ENCODE measurements at places on chromosomes 2 and 18. TPM values are rescaled to one million over a fixed set of nuclear protein-coding genes. Genes with fewer than 3 reads are reported as not detected.
A peak's percentile ranks its signal among the peaks of the same experiment; 100 is the strongest.

GRCh38 chr2:118279005-118279404 is 190.7 kb downstream of the INSIG2 start:
- DNase-seq: no peak

DNA sequence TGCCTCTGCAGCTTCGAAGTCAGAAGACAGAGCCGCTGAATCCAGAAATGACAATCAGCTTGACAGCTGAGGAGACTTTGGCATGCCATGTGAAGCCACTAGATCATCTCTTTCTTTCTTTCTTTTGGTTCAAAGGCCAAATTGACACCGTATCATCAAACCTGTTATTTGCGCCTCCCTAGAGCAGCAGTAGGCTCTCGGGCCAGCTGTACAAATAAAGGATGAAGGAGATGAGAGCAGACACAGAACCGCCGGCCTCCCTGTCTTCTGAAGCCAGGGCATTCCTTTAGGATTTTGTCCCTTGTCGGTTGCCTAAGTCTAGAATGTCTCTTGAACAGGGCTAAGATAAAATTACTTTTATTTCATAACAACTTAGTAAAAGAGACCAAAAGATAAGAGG is 36.8 kb downstream of the COL4A4 start:
- no peak for DNase-seq

GRCh38 chr2:218019411-218020060 is 16.7 kb upstream of the TNS1 start:
- no peak for DNase-seq

- no peak for DNase-seq
Measured at GRCh38 chr2:37295469-37296073, 29.1 kb downstream of the PRKD3 start.

DNA sequence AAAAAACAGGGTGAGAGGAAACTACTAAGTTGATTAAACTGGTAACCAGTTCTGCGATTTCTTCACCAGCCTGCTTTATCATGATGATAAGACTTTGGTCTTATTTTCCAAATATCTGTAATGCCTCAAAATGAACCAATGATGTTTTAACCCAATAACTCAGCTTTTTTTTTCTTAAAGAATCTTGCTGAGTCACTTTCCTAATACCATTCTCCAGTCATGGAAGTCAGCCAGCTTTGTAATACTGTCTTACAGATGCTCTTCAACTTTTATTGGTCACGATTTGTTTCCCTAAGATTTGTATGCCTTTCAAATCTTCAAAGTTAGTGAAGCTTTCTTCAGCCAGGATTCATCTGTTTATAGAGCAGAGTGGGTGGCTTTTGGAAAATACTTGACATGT is 47.7 kb upstream of the SMIM21 start:
- DNase-seq: peak; percentile 71

DNA sequence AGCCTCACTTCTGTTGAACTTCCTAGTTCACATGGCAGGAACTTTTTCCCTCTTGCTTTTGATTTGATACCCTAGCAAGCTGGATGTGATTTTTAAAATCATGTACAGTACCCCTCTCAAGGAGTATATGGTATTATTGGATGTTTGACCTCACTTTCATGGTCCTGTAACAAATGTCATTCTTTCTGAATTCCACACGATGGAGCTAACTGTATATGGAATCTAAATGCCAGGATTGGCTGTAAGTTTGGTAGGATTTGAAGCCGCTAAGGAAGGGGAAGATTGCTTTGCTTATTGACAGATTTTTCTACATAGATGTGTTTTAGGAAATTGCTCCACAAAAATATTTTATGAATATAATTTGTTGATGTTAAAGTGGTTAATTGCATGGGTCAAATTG is 18.3 kb downstream of the MAIP1 start:
- peak; percentile 45 for DNase-seq

GRCh38 chr2:132813422-132813821 is 143.4 kb upstream of the LYPD1 start:
- no peak for DNase-seq

- DNase-seq: no peak
Measured at GRCh38 chr2:60490848-60491247, 62.6 kb downstream of the BCL11A start.

GRCh38 chr18:61400016-61400635 is 66.9 kb downstream of the CDH20 start:
- no peak for DNase-seq

- no peak for DNase-seq
Measured at GRCh38 chr18:79397830-79398761, 2.4 kb downstream of the NFATC1 start.

- DNase-seq: no peak
Measured at GRCh38 chr2:134482766-134483340, 229.0 kb downstream of the MGAT5 start.

- no peak for DNase-seq
Measured at GRCh38 chr2:10894264-10894935, 17.3 kb upstream of the KCNF1 start.

DNA sequence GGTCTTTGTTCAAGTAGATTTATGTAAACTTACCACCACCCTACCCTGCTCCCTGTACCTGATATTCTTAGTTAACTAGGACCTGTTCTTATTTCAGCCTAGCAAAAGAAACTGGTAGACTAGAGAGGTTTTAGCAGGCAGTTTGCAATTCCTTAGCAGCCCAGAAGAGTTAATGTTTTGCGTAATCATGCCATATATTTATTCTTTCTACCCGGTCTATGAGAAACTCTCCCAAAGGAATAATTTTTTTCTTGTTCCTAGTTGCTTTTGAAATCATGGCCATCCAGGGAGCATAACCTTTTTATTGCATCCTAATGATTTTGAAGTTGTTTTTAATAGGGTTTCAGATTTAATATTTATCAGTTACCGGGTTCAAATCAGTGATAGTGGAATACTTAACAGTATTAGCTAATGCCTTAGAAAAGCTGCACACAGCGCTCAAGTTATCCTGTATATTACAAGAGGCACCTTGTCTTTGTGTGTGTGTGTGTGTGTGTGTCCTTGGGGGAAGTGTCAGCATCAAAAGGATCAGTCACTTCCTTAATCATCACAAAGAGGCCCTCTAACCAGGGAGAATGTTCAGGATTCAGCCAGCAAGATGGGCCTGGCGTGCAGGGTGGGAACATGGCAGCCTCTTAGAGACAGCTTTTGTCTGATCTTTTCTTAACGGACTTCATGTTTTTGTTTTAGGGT is 52.9 kb downstream of the CABLES1 start:
- no peak for DNase-seq

DNA sequence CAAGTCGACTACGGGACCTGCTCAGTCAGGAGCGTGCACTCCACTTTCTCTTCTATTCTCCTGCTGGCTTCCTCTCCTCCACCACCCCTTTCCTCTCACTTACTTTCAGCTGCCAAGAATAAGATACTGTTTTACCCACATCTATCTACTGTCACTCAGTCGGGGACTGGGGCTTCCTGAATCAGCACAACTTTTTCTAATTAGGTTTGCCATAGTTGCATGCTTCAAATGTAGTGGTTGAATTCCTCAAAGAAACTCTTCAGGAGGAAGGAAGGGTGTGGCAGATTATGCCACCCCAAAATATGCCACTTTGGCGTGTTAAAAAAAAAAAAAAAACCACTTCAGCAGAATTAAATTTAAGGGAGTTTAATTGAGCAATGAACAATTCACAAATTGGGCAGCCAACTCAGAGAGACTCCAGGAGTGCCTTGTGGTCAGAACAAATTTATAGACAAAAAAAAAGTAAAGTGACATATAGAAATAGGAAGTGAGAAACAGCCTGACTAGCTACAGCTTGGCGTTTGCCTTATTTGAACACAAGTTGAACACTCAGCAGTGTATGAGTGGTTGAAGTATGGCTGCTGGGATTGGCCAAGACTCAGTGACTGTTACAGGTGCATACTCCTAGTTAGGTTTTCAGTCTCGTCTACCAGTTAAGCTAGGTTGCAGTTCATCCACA is 32.5 kb upstream of the RMDN2 start:
- DNase-seq: no peak

- DNase-seq: no peak
Measured at GRCh38 chr2:126901459-126901858, 2.8 kb downstream of the TEX51 start.

DNA sequence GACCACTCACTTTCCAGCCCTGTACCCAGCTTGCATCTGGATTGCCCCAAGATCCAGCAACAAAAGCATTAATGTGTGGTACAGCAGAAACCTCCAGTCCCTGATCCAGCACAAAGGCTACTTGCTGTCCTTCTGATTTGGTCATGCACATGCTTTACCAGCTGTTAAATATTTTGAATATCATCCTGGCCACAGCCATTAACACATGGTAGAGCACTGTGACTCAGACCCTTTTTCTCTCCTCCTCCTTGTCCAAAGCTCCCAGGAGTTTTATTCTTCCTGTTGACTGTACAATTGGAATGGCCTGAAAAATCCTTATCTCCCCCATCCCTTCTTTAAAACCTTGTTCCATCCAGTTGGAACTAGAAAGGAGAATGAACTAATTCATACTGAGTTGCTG is 419.7 kb upstream of the TNP1 start:
- DNase-seq: peak; percentile 78

- DNase-seq: no peak
Measured at GRCh38 chr2:25903216-25903776, 25.0 kb upstream of the ASXL2 start.

DNA sequence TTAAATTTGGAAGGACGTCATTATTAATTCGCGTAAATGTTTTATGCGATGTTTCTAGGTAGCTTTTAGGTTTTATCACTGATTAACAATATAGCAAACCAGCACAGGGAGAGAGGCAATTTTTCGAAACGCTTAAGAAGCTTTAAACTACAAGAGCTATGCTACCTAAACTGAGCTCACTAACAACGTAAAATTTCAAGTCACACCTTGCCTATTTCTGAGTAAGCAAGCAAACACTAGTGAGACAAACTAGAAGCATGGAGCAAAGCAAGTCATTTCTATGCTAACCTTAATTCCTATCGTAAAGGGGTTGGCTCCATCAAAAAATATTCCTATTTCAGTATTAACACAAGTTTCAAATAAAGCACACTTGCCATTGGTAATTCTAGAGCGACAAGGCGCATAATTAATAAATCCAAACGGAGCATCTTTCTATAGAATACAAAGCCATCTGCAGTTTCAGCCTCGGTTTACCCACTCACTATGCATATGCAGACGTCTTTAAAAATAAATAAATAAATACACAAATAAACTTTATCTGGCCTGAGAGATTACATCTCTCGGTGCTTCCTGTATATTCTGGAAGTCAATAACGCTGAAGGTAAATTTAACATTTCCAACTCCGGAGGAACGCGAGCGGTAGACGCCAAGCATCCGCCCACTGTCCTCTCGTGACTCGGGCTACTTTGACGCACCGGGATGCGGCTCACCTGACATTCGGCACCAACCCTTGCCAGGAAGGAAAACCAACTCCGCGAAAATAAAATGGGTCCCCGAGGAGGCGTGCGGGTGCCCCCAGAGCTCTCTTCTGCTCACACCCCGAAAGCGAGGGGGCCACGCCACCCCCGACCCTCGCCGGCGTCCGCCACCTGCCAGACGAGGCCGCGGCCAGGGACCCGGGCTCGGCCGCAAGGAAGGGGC is 947 bp downstream of the ITSN2 start:
- DNase-seq: no peak

DNA sequence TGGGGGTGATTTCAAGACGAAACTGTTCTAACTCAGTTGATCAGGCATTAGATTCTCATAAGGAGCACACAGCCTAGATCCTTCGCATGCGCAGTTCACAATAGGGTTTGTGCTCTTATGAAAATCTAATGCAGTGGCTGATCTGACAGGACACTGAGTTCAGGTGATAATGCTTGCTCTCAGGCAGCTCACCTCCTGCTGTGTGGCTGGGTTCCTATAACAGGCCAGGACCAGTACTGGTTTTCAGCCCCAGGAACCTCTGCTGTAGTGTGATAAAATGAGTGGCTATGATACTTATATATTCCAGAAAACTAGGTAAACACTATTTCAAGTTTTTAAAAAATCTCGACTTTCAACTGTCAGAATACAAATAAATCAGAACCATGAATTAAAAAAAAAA is 271.4 kb downstream of the GALNT13 start:
- no peak for DNase-seq

GRCh38 chr18:32324181-32324580 is 134.3 kb downstream of the MEP1B start:
- no peak for DNase-seq

GRCh38 chr18:27605107-27605834 is 420.2 kb upstream of the CHST9 start:
- DNase-seq: peak; percentile 83

DNA sequence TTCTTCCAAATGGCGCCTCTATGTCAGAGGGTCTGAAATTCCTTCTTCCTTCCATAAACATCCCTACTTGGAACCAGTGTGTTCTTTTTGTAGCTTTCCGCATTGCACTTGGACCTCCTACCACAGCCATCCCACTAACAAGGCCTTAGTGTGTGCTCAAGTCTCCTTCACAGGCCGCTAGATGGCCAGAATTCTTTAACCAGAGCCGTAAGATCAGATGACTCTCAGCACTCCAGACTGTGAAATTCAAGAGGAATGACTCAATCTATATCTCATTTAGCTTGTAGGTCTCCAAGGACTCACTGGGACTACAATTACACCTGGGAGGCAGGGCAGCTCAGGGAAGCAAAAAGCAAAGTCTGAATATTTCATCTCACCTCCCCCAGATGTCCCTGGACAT is 298.9 kb downstream of the EIPR1 start:
- no peak for DNase-seq

- no peak for DNase-seq
Measured at GRCh38 chr18:50042611-50043010, 152.3 kb downstream of the MYO5B start.

GRCh38 chr2:218812096-218812815 is 19.3 kb downstream of the PRKAG3 start:
- no peak for DNase-seq

DNA sequence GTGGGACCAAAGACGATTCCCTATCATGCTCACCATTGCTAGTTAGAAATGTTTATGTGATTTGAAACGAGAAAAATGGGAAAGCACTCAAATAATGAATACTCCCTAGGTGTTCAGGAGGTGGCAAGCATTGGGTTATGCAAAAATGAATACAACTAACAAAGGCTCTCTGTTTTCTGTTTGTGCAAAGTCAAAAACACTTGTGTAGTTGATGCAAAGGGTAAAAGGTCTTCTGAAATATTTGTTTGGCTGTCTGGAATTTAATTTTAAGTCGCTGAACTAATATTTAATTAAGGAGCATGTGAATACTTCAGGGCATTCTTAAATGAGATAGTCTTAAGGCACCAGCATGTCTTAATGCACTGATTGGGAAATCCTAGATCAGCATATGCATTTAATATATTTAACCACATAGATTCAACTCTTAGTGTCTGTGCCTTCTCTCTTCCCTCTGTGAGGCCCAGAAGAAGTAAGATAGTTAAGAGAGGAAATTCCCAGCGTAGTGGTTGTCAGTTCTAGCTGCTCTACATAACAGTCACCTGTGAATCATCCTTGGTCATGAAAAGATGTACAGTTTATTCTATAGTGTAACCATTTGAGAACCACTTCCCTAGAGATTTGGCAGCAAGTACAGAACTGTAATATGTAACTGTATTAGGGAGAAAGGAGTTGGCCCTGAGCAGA is 111.9 kb downstream of the EPC2 start:
- DNase-seq: no peak

The SETBP1 gene
- 2.7 TPM for total RNA-seq

The ANXA4 gene
- total RNA-seq: 19.8 TPM

The TPO gene
- not detected for total RNA-seq

The AMER3 gene
- total RNA-seq: not detected

The DNAJC27 gene
- 0.84 TPM for total RNA-seq

The RAB6D gene
- total RNA-seq: not detected

The ATOH8 gene
- total RNA-seq: 13.1 TPM

The FSHR gene
- not detected for total RNA-seq

The UGT1A9 gene
- 0.10 TPM for total RNA-seq

The RGPD8 gene
- total RNA-seq: 2.0 TPM

The RGPD4 gene
- total RNA-seq: not detected

The ACKR3 gene
- 1.0 TPM for total RNA-seq

The LHCGR gene
- not detected for total RNA-seq

The CPS1 gene
- 30.4 TPM for total RNA-seq

The IL36RN gene
- total RNA-seq: not detected

The WDR35 gene
- 4.1 TPM for total RNA-seq
